ENCODE measurements at places on chromosomes 1 and 21.

DNA sequence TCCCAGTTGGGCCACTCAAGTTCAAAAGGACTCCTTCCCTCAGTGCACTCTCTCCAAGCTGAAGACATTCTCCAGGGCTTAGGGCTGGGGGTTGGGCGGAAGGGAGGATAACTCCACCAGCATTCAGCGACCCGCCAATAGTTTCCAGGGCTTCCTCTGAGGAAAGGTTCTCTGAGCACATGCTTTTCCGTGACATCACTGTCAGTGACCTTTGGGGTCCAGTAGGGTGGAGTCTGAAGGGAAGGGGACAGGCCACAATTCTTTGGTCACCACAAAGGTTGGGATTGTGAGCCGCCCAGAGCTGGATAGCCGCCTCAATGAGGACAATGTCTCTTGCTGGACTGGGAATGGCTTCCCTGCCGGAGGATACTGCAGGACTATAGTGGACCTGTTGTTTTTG, 22.8 kb upstream of the RXRG start:
- no peak for DNase-seq

DNA sequence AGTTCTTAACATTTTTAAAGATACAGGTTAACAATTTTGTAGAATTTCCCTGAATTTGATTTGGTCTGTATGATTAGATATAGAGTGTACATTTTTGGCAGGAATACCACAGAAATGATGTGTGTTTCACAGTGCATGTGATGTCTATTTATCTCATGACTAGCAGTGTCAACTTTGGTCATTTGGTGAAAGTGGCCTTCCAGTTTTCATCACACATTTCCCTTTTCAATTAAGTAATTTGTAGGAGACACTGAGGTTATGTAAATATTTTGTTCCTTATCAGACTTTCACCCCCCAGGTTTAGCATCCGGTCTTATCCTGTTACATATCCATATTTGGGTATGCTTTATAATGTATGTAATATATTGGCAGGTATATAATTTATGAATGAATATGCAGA, 41.8 kb downstream of the MAP3K7CL start:
- no peak for DNase-seq

- no peak for DNase-seq
These were observed 388.8 kb upstream of the RUNX1 start for GRCh38 chr21:35437941-35438340.

DNA sequence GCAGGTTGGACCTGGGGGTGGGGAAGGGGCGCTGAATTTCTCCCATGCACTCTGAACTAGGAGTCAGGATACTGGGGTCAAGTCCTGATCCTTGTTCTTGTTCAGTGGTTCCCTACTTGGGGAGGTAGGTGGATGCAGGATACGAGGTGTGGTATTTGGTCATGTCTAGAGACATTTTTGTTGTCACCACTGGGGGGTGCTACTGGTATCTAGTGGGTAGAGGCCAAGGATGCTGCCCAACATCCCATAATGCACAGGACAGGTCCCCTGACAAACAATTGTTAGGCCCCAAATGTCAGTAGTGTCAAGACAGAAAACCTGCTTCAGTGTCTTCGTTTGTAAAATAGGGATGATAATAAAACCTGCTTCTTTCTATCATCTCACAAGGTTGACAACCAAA, 259.0 kb upstream of the FOXD3 start:
- no peak for DNase-seq

GRCh38 chr1:14090062-14090461, 390.1 kb downstream of the PRDM2 start:
- no peak for DNase-seq

- no peak for DNase-seq
These were observed 128.2 kb downstream of the ATG4C start for GRCh38 chr1:62912028-62912638.

DNA sequence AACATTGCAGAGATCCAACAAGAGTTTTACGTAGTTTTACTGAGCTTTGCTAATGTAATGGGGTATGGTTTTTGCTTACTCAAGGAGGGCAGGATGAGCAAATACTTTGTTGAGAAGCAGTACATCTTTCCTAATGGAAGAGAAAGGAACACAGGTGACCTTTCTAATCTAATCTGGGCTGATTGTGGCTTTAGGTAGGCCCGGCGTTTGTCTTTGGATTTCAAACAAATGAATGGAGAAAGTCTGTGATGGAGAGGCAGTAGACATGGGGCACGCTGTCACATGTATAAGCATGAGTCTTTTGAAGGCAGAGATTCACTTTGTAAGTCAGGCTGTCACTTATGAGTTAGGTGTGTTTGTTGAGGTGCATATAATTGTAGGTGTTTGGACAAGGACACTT, 1.7 kb downstream of the PLEKHM2 start:
- DNase-seq = no peak

DNA sequence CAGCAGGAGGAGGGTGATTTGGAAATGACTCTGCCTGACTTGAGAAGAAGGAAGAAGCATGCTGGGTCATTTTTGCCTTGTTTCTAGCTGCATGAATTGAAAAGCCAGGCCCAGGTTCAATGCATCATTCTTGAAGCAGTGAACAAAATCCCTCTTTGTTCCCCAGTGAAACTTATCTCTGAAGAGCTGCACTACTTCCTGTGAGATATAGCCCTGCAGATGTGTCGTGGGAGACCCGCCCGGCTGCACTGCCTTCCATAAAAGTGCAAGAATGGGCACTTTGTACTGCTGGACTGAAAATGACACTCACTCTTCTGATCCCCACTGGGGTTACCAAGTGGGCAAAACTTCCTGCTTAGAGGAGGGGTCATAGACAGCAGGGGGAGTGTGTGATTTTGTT, 249.2 kb upstream of the NFIA start:
- DNase-seq = no peak

DNA sequence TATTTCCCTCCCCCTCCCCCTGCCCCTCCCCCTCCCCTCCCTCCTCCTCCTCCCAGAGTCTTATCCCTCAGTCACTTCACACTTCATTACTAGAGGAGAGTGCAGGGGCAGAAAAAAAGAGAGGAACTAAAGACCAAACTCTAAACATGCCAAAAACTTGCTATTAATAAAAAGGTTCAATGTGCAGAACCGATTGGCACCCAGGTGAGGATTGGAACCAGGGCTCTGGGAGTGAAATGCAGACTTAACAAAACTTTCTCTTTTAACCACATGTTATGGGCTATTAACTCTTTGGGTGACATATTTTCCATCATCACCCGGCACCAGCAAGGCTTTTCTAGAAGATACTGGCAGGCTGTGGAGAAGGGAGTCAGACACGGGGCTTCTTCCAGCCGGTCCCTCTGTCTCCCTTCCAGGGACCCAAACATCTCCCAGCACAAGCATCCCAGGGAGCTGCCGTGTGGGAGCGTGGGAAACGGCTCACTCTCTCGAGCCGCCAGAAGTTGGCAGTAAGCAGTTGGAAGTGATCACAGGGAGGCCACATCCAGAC, 13.6 kb downstream of the NID1 start:
- DNase-seq = no peak

DNA sequence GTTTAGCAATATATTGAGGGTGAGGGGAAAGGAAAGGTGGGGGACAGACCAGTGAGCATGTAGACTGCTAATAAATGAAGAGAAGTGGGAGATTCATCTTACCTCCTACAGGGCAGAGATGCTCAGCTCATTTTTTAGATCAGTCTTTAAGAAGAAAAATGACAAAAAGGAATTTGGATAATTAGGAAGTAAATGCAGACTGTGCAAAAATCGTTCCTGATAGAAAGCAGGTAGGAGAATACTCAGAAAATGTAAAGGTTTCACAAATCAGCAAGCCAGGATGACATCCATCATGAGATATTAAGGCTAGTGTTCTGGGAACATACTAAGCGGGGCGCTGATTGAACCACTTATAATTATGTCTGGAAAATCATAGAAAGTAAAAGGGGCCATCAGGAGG, 106.3 kb downstream of the RNF220 start:
- no peak for DNase-seq

GRCh38 chr21:16572032-16572431, 842.2 kb downstream of the USP25 start:
- DNase-seq = no peak

GRCh38 chr21:37032293-37032692, 25.8 kb downstream of the RIPPLY3 start:
- no peak for DNase-seq

GRCh38 chr1:23720256-23720995, 22.8 kb upstream of the ELOA start:
- DNase-seq = no peak

DNA sequence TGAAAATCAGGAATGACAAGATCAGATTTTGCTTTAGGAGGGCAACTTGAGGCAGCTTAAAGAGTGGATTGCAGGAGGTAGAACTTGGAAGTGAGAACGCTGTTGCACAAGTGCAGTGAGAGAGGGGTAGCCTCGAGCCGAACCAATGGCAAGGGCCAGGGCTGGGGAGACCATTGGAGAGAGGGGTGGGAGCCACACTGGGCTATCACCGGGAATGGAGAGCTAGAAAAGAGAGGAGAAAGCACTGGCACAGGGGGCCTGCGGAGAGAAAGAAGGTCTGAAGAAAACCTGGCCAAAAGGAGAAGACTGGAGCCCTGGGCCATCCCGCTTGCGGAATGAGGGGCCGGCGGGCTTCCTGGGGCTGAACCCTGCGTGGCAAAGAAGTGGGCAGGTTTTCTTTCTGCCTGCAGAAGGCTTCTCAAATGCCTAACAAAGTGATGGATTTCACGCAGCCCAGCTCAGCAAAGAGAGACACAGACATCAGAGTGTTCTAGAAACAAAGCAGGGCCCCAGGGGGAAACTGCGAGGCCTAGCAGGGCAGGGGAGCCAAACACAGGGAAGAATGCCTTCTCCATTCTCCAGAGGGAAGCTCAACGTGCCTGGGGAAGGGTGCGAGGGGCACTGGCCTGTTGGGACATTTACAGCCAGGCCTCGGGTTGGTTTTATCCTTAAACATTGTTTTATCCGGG, 1.2 kb upstream of the SLC37A1 start:
- DNase-seq = no peak

GRCh38 chr1:158978730-158979129, 31.0 kb upstream of the IFI16 start:
- DNase-seq = no peak

GRCh38 chr1:232029315-232029714, 402.7 kb downstream of the DISC1 start:
- DNase-seq = no peak

DNA sequence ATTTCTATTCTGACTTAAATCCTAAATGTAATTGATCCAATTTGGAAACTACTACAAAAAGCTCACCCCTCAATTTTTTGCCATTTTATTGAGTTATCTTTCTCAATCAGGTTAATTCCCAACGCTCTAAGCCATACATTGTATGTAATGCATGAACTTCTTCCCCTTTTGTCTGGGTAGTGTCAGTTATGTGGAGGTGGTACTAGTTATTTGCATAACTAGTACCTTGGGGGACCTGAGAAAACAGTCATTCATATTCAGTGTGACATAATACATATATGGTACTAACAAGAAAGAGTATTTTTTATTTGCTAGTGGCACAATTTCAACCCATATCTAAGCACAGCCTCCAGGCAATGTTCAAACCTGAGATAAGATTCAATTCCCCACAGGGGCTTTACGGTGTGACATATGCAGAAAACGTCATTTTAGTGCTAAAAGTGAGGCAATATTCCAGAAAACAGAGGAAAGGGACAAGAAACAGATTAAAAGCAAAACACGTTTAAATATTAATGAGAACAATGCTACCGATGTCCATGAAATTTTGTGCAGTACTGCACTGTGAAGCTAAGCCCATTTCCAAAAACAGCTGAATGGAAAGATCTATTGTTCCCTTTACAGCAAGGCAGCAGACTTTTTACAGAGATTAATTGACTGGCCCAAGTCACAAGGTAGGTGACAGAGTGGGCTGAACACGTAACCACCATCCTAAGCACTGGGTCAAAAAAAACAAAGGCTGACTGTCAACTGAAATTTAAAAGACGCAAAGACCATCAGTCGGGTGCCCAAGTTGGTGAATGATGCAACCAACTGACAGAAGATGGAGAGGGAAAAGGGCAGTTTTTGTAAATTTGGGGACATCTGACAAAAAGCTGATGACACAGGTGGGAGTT, 1.4 kb downstream of the HLCS start:
- DNase-seq = no peak

DNA sequence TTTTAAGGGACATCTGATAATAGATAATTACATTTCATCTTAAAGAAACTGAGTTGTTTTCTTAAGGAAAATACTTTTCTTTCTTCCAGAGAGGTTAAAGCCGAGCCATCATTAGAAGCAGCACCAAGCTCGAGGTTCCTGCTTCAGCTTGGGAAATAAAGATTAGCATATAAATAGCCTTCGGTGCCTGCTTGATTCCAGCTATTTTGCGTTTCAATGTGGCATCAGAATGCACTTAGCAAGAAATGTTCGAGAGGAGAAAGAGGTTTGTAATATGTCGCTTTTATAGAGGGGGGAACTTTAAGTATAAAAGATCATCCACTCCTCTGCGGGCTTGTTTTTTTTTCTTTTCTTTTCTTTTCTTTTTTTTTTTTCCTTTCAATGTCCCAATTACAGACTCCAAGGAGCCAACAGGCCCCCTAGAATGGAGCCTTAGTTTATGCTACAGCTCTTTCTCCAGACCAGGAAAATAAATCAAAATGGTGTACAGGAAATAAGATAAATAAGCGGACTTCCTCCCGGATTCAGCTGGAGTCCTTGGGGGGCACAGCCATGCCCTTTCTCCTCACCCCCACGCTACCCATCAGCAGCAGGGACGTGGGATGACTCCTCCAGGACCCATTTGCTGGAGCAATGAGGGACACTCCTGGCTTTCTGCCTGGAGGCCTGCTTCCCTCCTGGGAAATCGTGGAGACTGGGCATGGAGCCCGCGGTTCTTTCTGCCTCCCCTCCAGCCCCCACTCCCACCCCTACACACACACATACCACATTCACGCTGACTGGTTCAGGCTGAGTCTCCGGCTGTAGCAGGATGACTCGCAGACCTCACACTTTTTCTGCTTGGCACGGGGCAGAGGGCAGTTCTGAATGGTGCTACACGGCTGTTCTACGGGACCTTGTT, 131.6 kb downstream of the RRAGC start:
- DNase-seq = no peak

GRCh38 chr1:221743416-221744208, 1.7 kb upstream of the DUSP10 start:
- DNase-seq = no peak

GRCh38 chr1:247212012-247212411, 40.2 kb upstream of the ZNF124 start:
- no peak for DNase-seq

- DNase-seq = no peak
These were observed 1030.5 kb downstream of the KCNT2 start for GRCh38 chr1:195577748-195578147.

DNA sequence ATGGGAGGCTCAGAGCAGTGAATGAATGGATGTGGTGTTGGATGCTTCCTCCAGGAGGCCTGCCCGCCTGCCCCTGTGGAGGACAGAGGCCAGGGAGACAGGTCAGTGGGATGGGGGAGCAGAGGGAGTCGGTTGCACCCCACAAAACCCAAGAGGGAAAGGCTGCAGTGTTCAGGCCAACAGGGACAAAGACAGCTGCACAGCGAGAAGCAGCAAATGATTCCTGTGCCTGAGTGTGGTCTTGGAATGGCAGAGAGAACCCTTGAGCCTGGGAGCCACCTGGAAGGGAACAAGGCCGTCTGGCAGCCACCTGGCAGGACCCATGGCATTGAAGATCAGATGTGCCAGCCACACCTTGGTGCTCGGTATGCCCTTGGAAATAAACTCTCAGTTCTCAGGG, 8.1 kb downstream of the TFF3 start:
- DNase-seq = no peak
